Calu3 (cell line): ENCODE measurements at places on chromosomes 5 and 9. TPM values are rescaled to one million over a fixed set of nuclear protein-coding genes. Genes with fewer than 3 reads are reported as not detected.

PCDHB16 gene
- 0.35 and 0.66 TPM in 2 replicates for total RNA-seq

DNA sequence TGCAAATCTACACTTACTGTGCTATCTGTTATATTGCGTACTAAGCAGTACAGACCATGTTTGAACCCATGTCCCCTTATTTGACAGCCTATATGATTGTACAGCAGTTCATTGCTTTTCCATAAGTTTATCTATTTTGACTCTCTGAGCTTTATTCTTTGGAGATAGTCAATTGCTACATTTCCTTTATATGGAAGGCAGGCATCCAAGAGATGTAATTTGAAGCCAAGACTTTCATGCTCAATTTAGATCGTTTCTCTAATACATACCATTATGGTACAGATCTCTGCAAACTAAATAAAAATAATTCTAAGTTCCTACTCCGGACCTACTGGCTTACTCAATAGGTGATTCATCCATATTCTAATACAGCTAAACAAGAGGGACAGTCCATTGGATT is 424.8 kb downstream of the TMEM38B start:
- no peak overlapping the region for H3K27ac ChIP-seq
- H3K36me3 ChIP-seq = no peaks in the 10 kb centered on the region
- H3K27me3 ChIP-seq = no peaks in the 10 kb centered on the region
- no peak for DNase-seq

- H3K4me3 ChIP-seq = peak overlapping the region; percentile 70
- H3K27ac ChIP-seq = peak overlapping the region; percentile 79
- no peak for DNase-seq
- H3K36me3 ChIP-seq = peaks cover 35% of the 10 kb centered on the region
These were observed 3.9 kb downstream of the RASGRF2 start for GRCh38 chr5:80963966-80964481.

DNA sequence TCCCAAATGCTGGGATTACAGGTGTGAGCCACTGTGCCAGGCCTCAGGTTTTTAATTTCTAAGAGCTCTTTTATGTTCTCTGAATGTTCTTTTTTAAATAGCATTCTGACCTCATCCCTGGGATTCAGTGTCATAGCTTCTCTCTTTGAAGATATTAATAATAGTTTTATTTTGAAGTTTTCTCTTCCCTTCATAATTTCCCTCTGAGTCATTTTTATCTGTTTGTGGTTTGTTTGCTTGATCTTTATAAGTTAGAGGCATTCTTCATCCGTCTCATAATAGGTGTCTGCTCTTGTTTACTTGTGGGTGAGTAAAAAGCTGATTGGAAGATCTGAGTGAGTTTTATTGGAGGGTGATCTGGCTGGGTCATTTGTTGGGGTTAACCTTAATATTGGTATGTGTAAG is 12.5 kb upstream of the MAMDC2 start:
- no peaks in the 10 kb centered on the region for H3K4me1 ChIP-seq
- no peak for DNase-seq
- no peak overlapping the region for H3K27ac ChIP-seq
- H3K36me3 ChIP-seq = no peaks in the 10 kb centered on the region
- H3K4me3 ChIP-seq = no peak overlapping the region
- no peaks in the 10 kb centered on the region for H3K27me3 ChIP-seq

GRCh38 chr5:79845448-79846197 is 145.4 kb downstream of the MTX3 start:
- no peak overlapping the region for H3K4me3 ChIP-seq
- peaks cover 35% of the 10 kb centered on the region for H3K27me3 ChIP-seq
- H3K36me3 ChIP-seq = no peaks in the 10 kb centered on the region
- no peak overlapping the region for H3K27ac ChIP-seq
- DNase-seq = no peak

SPATA31A3 gene
- not detected in 2 replicates for total RNA-seq

- no peak overlapping the region for H3K27ac ChIP-seq
- H3K4me3 ChIP-seq = no peak overlapping the region
- peaks cover 60% of the 10 kb centered on the region for H3K27me3 ChIP-seq
These were observed 64.9 kb upstream of the OSMR start for GRCh38 chr5:38780945-38781344.

LHX6 gene
- total RNA-seq = 0.97 TPM in 1 of 2 replicates, not detected in the other

- H3K36me3 ChIP-seq = no peaks in the 10 kb centered on the region
- no peaks in the 10 kb centered on the region for H3K27me3 ChIP-seq
- no peak for DNase-seq
- no peaks in the 10 kb centered on the region for H3K4me1 ChIP-seq
- no peak overlapping the region for H3K4me3 ChIP-seq
- H3K27ac ChIP-seq = no peak overlapping the region
These were observed 148.1 kb upstream of the MPDZ start for GRCh38 chr9:13427587-13427986.

- no peak for DNase-seq
- no peak overlapping the region for H3K4me3 ChIP-seq
- no peaks in the 10 kb centered on the region for H3K27me3 ChIP-seq
These were observed 305.9 kb upstream of the ITGA1 start for GRCh38 chr5:52481851-52482250.

RNF224 gene
- 1.6 and 1.7 TPM in 2 replicates for total RNA-seq

GRCh38 chr5:122615146-122615545 is 159.7 kb upstream of the SNX2 start:
- DNase-seq = no peak
- H3K27me3 ChIP-seq = no peaks in the 10 kb centered on the region
- H3K4me1 ChIP-seq = no peaks in the 10 kb centered on the region
- H3K36me3 ChIP-seq = no peaks in the 10 kb centered on the region

- H3K4me1 ChIP-seq = no peaks in the 10 kb centered on the region
- DNase-seq = no peak
- H3K36me3 ChIP-seq = no peaks in the 10 kb centered on the region
- H3K27ac ChIP-seq = no peak overlapping the region
- H3K27me3 ChIP-seq = peaks cover 7% of the 10 kb centered on the region
These were observed 189.4 kb downstream of the TENT4A start for GRCh38 chr5:6902597-6902996.

GRCh38 chr9:2337627-2338026 is 284.0 kb upstream of the VLDLR start:
- DNase-seq = no peak
- no peaks in the 10 kb centered on the region for H3K4me1 ChIP-seq

- H3K27ac ChIP-seq = no peak overlapping the region
- H3K4me1 ChIP-seq = no peaks in the 10 kb centered on the region
- DNase-seq = no peak
- no peaks in the 10 kb centered on the region for H3K36me3 ChIP-seq
- no peaks in the 10 kb centered on the region for H3K27me3 ChIP-seq
- H3K4me3 ChIP-seq = no peak overlapping the region
These were observed 332.4 kb upstream of the BRINP1 start for GRCh38 chr9:119701651-119702050.

- no peaks in the 10 kb centered on the region for H3K4me1 ChIP-seq
- H3K36me3 ChIP-seq = no peaks in the 10 kb centered on the region
- H3K27me3 ChIP-seq = no peaks in the 10 kb centered on the region
- H3K4me3 ChIP-seq = no peak overlapping the region
These were observed 1888.4 kb downstream of the MAT2B start for GRCh38 chr5:165393839-165394238.

DNA sequence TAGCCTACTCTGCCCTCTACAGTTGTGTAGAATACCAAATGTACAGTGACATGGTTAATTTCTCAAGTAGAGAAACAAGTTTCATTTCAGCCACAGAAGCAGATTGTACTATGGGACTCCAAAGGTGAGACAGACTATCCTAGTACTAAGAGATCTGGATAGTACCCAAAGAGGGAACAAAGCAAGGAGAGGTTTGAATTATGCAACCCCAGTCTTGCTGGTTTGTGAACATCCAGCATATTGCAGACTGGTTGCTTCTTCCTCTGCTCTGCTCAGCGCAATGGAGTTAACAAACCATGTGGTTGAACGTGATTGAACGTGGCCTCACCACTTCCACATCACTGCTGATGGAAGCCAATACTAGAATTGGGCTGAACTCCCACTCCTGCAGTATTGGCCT is 43.3 kb upstream of the ALDOB start:
- peaks cover 33% of the 10 kb centered on the region for H3K4me1 ChIP-seq
- H3K27me3 ChIP-seq = no peaks in the 10 kb centered on the region
- H3K27ac ChIP-seq = no peak overlapping the region
- no peak for DNase-seq
- H3K4me3 ChIP-seq = no peak overlapping the region

DNA sequence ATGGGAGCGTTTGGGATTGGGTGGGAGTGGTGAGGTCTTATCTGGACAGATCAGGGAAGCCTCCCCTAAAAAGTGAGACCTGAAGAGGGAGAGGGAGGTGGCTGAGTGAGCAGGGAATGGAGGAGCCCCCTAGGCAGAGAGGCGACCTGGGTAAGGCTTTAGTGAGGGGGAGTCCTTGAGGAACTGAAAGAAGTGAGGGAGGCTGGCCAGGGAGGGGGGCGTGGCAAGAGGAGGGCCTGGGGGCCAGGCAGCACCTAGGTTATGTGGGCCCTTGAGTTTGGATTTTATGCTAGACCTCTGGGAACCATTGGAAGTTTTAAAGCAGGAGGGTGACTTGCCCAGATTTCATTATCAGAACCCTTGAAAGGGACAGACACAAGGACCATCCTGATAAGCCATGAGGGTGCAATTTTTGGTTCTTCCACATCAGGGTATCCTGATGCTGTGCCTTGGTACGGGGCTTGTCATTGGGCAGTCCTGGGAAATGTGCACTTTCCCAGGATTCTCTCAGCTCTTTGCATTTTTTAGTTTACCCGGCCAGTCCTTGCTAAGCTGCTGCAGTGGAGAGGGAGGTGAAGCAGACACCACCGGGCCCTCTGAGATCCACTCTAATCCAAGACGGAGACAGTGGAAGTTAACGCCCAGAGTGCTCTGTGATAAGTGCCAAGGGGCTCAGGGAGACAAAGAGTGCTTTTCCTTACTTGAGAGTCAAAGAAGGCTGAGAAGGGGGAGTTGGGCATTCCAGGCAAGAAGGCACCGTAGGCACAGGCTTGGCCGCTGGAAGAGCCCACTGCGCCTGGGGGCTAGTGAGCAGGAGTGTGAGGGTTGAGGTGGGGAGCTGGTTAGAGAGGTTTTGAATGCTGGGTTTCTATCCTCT is 16.1 kb downstream of the GSN start:
- no peaks in the 10 kb centered on the region for H3K27me3 ChIP-seq
- no peak overlapping the region for H3K4me3 ChIP-seq
- H3K4me1 ChIP-seq = peaks cover 81% of the 10 kb centered on the region
- DNase-seq = no peak
- H3K27ac ChIP-seq = peak overlapping the region; percentile 98
- peaks cover 51% of the 10 kb centered on the region for H3K36me3 ChIP-seq

GRCh38 chr9:134231330-134231745 is 67.0 kb upstream of the RNU6ATAC start:
- H3K36me3 ChIP-seq = no peaks in the 10 kb centered on the region
- DNase-seq = no peak
- no peaks in the 10 kb centered on the region for H3K4me1 ChIP-seq
- H3K27me3 ChIP-seq = peaks cover 78% of the 10 kb centered on the region
- H3K4me3 ChIP-seq = no peak overlapping the region
- no peak overlapping the region for H3K27ac ChIP-seq

DNA sequence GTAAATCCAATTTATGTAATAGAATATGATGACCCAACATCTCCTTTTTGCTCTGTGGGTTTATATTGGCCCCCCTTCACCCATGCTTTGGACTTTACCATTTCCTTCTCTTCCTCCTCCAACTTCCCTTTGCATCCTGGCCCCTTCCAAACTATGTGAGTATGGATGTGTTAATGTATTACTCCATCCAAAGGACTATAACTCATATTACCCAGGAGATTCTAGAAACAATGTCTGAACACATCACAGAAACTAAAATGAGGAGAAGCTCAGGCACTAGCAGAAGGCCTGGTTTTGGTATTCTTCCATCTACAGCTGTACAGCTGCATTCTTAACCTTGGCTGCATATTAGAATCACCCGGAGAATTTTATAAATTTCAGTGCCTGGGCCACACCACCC is 110.7 kb downstream of the PDE4D start:
- H3K27me3 ChIP-seq = no peaks in the 10 kb centered on the region
- H3K27ac ChIP-seq = no peak overlapping the region
- H3K36me3 ChIP-seq = no peaks in the 10 kb centered on the region
- H3K4me3 ChIP-seq = no peak overlapping the region

DNA sequence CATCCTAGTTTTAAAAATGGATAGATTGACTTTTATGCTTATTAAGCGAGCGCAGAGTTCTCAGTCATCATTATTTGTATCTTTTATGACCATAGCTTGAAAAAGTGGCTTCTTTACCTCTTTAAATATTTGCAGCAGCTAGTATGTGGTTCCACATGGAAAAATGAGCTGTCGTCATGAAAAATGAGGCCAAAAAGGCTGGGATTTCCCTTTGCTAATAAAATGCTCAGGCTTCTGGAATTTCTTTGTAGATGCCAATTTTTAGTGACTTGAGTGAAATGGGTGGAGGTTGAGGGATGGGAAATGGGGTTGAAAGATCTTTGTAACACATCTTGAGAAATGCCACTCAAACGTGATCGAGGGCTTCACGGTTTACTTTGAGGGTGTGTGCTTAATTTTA is 35.2 kb downstream of the RAI14 start:
- DNase-seq = no peak
- H3K27me3 ChIP-seq = no peaks in the 10 kb centered on the region
- H3K36me3 ChIP-seq = peaks cover 15% of the 10 kb centered on the region
- H3K4me1 ChIP-seq = peaks cover 47% of the 10 kb centered on the region
- H3K4me3 ChIP-seq = no peak overlapping the region
- H3K27ac ChIP-seq = no peak overlapping the region

DNA sequence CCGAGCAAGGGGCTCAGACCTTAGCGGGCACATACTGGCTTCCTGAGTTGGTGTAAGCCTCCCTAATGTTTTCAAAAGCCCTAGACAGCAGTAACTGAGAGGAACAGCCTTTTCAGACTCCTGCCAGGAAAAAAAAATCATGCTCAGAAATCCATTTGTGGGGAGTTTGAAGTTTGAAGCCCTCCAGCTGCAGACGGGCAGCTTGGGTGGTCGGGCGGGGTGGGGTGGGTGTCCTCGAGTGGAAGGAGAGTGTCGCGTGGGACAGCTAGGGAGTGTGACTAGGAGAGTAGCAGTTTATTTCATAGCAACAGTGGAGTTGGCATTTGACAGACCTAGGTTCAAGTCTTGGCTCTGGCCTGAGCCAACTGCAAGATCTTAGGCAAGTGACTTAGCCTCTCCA is 90.7 kb upstream of the PITX1 start:
- no peak overlapping the region for H3K27ac ChIP-seq
- no peaks in the 10 kb centered on the region for H3K27me3 ChIP-seq
- H3K36me3 ChIP-seq = no peaks in the 10 kb centered on the region
- no peak overlapping the region for H3K4me3 ChIP-seq

- peak overlapping the region; percentile 80 for H3K4me3 ChIP-seq
- H3K27me3 ChIP-seq = no peaks in the 10 kb centered on the region
- peak overlapping the region; percentile 61 for H3K27ac ChIP-seq
- peaks cover 16% of the 10 kb centered on the region for H3K4me1 ChIP-seq
These were observed 848 bp downstream of the RAD50 start for GRCh38 chr5:132557478-132558172.

PCDHA2 gene
- total RNA-seq = 0.12 and 0.19 TPM in 2 replicates

GRCh38 chr9:91371894-91372293 is 10.2 kb upstream of the AUH start:
- no peaks in the 10 kb centered on the region for H3K36me3 ChIP-seq
- no peak for DNase-seq
- H3K27ac ChIP-seq = no peak overlapping the region
- H3K4me1 ChIP-seq = no peaks in the 10 kb centered on the region
- H3K27me3 ChIP-seq = no peaks in the 10 kb centered on the region

IFNA6 gene
- total RNA-seq = not detected in 2 replicates
